ENCODE measurements at places on chromosomes 12 and 14. TPM values are rescaled to one million over a fixed set of nuclear protein-coding genes. Genes with fewer than 3 reads are reported as not detected.

- no peak for DNase-seq
Measured at GRCh38 chr12:129169928-129170327, 316.6 kb downstream of the GLT1D1 start.

CMKLR1 gene
- total RNA-seq, result not detected

HPD gene
- total RNA-seq, result not detected

TBC1D30 gene
- total RNA-seq, result 44.7 TPM

LRRC43 gene
- total RNA-seq, result not detected

SERPINA1 gene
- 304 TPM for total RNA-seq

GRCh38 chr12:110338754-110339153 is 57.7 kb downstream of the ATP2A2 start:
- DNase-seq, result no peak

DNA sequence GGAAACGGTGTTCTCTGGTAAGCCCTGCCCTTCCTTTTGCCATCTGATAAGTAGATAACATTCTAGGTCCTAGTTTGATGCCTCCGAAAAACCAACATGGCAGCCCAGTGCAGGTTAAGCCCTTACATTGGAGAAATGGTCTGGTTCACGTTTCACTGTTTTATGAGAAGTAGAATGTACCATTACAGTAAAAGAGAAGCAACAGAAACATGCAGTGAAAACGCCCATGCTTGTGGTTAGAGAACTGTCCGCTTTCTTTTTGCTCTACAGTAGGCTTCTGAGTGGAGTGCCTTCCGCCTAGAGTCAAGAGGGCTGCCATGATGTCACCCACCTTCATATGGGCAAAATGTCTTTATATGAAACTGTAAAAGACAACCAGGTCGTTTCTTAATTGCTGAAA is 190.4 kb upstream of the BCL2L14 start:
- no peak for DNase-seq

DNA sequence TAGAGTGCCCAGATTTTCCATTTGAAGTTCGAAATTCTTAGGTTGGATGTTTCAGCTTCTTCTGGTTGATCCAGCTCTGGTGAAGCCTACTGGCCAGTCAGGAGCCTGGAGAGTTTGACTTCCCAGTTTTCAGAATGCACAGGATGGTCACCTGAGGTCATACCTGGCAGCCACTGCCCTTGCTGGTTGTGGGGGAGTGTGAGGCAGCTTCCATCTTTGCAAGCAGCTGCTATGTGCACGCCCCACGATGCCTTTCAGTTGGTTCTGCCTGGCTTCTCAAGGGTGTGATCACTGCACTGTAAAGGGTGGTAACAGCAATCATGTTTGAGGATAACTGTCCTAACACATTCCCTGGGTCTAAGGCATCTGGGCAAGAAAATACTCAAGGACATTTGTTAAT is 15.4 kb downstream of the CCDC92 start:
- no peak for DNase-seq

- DNase-seq, result peak; percentile 15
Measured at GRCh38 chr12:115093261-115093660, 409.3 kb upstream of the TBX3 start.

TAS2R8 gene
- not detected for total RNA-seq

GRCh38 chr14:50740856-50741255 is 72.8 kb upstream of the SAV1 start:
- DNase-seq, result no peak

- no peak for DNase-seq
Measured at GRCh38 chr14:74569806-74570591, 42.0 kb downstream of the LTBP2 start.

DNA sequence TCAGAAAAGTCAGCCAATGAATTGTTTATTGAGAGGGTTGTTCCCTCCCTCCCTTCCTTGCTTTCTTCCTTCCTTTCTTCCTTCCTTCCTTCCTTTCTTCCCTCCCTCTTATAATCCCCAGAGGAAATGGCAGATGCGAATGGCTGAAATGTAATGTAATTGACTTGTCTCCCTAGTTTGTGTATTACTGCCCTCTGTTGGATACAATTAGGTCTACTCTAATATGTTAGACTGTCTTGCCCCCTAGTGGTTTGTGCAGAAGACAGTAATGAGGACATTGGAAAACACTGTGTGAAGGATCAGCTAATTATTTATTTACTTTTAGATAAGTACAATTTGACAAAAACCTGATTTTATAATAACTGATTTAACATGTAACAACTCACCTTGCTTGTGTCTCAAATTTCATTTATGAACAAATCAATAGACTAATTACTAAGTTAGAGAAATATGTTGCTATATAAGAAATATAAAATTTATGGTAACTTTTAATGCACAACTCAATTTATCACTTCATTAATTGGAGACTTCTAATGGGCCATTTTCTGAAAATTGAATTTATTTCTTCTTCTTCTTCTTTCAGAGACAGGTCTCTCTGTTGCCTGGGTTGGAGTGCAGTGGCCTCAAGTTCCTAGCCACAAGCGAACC is 229.8 kb upstream of the LRIG3 start:
- DNase-seq, result peak; percentile 82

DNA sequence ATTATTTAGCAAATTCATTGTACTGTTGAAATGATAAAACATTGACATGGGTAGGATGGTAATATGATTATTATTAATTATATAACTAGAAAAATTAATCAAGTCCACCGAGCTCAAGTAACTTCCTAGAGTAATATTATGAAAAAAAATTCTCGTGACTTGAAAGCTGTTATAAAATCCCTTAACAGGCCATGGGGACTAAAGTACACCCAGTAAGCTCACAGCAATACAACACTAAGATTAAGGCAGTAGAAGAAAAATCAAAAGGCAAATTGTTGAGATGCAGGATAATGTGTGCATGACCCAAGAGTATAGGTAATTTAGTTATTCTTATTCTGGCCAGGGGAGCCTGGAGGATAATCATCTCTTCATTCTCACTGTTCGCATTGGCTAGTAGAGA is 162.6 kb upstream of the LRIG3 start:
- no peak for DNase-seq

GRCh38 chr14:59265808-59266207 is 77.3 kb downstream of the DAAM1 start:
- DNase-seq, result no peak

GRCh38 chr12:123961585-123962345 is 10.9 kb downstream of the CCDC92 start:
- DNase-seq, result no peak

NGB gene
- total RNA-seq, result not detected

DNA sequence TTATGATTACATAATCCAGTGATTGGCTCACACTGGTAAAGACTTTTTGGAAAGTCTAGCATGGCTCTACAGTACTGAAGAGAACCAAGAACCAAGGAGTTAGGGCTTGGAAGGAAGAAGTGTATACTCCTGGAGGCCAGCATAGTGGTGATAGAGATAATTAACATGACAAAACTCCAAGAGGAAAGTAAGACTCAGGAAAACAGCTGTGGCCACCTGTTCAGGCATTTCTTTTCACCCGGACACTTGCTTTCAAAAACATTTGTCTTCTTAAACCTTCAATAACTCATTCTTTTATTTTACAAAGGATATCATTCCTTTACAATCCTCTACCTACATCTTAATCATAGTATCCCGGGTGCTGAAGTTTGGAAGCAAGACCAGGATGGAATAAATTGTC is 50.9 kb downstream of the KLHL28 start:
- DNase-seq, result no peak

DNA sequence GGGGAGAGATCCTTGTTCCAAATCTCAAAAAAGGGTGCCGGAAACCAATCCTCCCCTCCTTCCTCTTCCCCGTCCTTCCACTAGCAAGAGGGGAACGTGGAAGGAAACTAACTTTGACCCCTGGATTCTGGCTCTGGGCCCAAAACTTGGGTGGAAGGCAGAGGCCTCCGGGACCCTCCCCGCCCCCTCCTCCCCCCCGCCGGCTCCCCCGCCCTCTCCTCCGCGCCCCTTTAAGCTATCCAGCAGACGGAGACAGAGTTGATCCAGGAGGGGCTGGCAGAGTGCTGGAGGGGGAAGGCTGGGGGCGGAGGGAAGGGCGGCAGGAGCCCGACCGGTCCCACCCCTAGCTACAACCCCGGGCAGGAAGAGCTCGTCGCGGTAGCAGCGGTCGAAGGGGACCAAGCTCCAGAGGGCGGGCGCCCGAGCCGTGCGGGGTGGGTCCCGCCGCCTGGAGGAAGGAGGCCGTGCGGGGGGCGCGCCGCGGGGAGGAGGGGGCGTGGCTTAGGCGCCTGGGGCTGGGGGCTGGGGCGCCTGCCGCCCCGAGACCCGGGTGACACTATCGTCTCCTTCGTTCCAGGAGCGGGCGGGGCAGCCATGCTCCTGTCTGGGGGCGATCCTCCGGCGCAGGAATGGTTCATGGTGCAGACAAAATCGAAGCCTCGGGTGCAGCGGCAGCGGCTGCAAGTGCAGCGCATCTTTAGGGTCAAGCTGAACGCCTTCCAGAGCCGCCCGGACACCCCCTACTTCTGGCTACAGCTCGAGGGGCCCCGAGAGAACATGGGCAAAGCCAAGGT is at the start of gene NYNRIN:
Gene NYNRIN, plus strand, starts transcription at position 351 of the 794 bp plus-strand sequence. Its CDS starts 244 bp downstream, at position 595.
- peak; percentile 40 for DNase-seq

DNA sequence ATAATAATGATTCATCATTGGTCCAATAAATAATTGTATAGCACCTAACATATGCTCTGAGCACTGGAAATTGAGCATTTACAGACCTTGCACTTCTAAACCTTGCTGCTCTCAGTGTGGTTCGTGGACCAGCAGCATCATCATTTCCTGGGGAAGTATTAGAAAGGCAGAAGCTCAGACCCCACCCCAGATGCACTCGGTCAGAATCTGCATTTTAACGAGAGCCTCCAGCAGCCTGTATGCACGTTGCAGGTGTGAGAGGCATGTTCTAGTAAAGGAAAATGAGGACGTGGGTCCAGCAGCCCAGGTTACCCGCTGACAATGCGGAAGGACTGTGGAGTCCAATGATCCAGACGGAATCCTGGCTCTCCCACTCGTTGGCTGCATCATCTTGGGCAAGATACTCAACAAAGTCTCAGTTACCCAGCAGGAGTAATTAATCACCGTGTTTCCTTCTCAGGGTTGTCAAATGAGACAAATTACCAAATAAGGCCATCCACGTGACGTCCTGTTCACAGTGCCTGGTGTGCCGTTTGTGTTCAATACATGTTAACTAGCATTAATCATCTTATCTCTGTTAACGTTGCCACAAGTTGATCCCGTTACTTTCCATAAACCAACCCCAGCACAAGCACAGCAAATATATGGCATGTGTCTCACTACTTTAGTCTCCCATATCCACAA is 49.2 kb upstream of the CCND2 start:
- DNase-seq, result no peak

- DNase-seq, result no peak
Measured at GRCh38 chr14:28653521-28653920, 113.1 kb upstream of the FOXG1 start.

DNA sequence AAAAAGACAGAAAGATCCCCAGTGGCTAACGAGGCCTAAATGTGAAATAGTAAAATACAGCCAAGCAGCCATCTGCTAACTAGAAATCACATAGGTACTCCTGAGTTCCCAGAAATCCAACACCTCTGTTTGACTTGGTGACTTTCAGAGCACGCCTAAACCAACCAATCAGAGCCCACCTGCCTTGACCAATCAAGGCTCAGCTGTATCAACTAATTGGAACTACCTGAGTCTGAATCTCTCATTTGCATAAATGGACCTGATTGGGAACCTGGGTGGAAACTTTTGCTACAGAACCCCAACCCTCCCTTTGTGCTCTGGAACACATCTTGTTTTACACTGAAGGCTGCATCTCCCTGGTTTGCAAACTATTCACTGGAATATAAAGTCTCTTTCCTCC is 5.1 kb upstream of the TCL1B start:
- DNase-seq, result no peak

DNA sequence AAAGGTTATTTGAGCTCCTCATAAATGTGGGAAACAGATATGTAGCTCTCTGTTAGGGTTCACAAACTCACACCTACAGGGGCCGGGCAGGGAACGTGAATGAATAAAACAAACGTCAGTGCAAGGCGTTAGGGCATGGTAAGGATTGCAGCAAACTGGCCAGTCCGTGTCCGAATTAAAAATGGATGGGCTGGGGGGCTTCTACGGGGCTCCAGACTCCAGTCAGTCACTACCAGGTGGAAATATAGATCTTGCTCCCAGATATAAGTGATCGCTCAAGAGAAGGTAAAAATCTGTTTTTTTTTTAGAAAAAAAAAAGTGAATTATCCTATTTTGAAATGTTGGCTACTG is 333.1 kb downstream of the MED13L start:
- DNase-seq, result no peak

OASL gene
- total RNA-seq, result 18.0 TPM

- no peak for DNase-seq
Measured at GRCh38 chr12:13007496-13008233, 7.6 kb upstream of the HEBP1 start.

GRCh38 chr12:581321-581720 is 81.9 kb downstream of the NINJ2 start:
- DNase-seq, result no peak

ALDH2 gene
- 70.9 TPM for total RNA-seq

HOXC9 gene
- total RNA-seq, result 0.76 TPM

DNA sequence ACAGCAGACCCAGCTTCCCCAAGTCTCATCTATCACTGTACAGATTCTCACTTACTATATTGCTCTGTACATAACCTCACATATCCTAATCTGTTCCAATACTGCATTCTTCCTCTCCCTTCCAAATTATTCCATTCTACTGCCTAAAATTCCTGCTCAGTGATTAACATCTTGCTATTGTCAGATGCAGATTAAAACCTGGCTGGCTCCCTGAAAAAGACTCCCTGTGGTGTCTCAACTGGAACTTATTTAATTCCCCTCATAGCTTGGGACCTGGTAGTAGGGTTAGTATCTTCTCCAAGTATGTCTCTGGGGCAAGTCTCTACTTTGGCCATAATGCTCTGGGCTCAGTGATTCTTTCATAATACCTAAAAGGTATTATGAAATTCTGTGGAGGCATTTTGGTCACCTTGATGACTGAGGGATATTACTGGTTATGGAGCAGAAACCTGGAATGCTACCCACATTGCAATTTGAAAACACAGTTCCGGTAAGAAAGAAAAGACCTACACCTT is 55.8 kb downstream of the PAWR start:
- DNase-seq, result no peak

DNA sequence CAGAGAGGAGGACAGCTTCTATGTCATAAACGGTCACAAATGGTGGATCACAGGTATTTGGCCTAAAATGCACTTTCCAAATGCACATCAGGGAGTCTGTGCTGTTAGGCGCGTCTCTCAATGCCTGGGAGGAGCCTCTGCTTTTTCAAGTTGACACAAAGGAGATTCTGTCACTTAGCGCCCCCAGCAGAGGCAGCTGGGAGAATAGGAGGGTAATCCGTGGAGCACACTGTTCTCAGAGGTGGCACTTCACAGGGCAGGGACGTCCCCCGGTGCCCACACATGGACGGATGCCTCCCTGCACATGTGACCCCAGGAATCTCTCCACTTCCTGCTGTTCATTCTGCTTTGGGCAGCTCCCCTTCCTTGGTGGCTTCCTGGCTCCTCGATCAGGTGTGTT is 19.4 kb upstream of the ALDH2 start:
- no peak for DNase-seq

E2F7 gene
- 10.5 TPM for total RNA-seq
